ENCODE measurements at places on chromosomes 7 and 10.

DNA sequence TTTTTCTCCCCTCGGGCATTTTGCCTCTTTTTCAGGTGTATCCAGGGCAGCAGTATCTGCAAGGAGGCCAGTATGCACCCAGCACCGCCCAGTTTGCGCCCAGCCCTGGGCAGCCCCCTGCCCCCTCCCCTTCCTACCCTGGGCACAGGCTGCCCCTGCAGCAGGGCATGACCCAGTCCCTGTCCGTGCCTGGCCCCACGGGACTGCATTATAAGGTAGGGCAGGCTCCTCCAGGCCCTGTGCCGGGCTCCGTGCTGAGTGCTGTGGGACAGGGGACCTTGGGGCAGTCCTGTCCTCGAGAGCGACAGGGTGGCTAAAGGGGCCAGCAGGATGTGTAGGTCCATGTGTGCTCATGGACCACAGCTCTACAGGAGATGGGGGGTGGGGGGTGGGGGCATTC, 10.6 kb downstream of the ZMIZ2 start:
- DNase-seq: no peak

GRCh38 chr10:130739016-130739756, 572.3 kb downstream of the TCERG1L start:
- DNase-seq: no peak

DNA sequence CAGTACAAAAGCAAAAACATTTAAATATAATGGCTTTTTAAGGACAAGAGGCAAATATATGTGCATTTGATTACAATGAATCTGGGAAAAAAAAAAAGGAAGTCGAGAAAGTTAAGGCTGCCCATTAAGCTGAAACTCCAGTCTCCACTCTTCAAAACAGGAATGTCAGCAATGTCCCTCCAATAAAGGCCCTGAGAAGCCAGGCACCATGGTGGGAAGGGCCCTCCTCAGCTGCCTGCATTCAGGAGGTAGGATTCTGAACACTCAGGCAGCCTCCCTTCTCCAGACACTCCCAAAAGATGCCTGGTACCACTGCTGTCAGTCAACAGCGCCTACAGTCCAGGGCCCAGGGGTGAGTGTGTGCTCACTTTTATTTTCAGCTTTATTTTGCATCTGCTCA, 121.3 kb upstream of the MGMT start:
- no peak for DNase-seq

DNA sequence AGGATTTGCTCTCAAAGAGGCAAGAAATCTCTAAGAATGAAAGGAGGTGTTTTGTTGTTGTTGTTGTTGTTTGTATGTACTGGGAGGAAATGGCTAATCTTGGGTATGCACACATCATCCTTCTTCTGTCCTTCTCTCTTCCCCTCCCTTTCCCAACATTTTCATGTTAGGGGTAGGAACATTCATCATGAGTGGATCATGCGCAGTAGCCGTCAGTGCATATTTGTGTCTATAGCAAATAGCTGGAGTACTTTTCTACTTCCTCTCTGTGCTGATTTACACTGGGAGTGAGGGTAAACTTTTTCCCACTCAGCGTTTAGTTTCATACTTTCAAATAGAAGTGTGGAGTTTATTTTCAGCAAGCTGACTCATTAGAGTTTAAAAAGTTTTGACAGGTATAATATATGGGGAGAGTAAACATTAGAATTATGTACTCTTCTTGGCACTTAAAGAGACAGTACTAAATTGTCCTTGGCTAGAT, 80.5 kb upstream of the PRKG1 start:
- DNase-seq: no peak

GRCh38 chr7:113338071-113338696, 219.8 kb upstream of the SMIM30 start:
- DNase-seq: no peak

DNA sequence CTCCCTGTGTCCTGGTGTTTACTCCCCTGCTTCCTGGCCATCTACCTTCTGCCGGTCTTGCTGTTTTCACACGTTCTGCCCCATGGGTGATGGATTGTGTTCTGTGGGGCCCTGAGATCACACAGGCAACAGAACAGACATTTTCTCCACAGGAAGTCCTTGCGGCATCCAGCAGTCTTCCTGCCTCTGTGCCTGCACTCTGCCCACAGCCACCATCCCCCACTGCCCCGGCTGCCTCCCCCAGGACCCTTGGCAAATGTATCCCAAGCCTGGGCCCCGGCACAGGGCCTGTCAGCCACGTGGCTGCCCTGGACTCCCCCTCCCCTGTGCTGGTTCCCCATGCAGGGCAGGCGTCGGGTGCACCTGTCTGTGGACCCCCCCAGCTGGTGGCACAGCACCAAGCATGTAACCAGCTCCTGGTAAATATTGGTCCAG, 184.2 kb downstream of the WDR37 start:
- no peak for DNase-seq

- DNase-seq: no peak
Measured at GRCh38 chr10:46097576-46098317, 51.7 kb upstream of the MSMB start.

- DNase-seq: no peak
Measured at GRCh38 chr10:69901628-69902505, 100.2 kb downstream of the COL13A1 start.

DNA sequence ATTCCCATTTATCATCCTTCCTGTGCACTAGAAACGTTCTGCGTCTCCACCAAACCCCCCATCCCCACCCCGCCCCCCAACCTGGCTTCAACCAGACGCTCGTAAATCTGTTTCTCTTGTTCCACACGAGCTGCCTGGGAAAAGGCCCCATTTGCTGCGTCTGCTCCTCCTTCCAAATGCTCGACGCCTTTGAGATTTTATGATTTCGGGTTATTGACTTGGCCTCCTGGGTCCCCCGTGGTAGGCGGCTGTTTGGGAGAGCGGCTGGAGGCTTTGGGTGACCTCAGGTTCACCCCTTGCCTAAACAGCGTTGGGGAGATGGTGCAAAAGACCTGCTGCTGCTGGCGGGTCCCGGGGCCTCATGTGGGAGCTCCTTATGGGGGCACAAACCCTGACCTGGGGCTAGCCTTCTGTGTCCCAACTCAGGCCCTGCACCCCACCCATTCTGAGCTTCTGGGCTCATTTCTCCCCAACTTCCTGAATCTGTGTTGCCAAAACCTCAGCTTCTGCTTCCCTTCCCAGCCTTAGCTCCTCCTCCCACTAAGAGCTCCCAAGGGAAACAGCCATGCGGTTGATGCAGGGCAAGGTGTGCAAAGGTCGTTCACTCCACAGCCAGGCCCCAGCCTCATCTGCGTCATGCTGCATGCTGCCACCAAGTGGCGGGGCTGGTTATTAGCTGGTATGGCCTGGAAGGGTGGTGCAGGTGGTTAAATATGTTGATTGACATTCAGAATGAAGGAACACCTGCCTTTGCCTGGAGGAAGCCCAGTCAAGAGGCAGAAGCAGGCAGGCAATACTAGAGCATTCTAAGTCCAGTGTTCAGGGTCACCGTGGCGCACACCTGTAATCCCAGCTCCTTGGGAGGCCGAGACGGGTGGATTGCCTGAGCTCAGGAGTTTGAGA, 49.1 kb upstream of the ELN start:
- peak; percentile 76 for DNase-seq

GRCh38 chr7:1358376-1359050, 100.8 kb downstream of the MICALL2 start:
- DNase-seq: no peak

DNA sequence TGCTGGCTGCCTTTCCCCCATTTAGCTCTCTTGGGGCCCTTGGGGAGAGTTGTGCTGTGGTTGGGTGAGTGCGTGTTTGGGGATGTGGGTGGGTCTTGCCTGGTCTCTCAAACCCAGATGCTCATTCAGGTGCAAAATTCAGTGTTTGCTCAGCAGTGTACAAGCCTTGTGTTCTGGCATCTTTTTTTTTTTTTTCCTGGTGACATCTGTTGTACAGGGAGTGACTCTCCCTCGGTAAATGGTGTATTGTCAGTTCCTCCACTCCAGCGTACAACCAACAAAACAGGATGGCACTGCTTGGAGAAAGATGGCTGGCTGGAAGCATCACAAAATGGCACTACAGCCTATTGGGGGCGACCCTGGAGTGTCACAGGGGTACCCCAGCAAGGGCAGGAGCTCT, 75.5 kb downstream of the LRMDA start:
- no peak for DNase-seq

DNA sequence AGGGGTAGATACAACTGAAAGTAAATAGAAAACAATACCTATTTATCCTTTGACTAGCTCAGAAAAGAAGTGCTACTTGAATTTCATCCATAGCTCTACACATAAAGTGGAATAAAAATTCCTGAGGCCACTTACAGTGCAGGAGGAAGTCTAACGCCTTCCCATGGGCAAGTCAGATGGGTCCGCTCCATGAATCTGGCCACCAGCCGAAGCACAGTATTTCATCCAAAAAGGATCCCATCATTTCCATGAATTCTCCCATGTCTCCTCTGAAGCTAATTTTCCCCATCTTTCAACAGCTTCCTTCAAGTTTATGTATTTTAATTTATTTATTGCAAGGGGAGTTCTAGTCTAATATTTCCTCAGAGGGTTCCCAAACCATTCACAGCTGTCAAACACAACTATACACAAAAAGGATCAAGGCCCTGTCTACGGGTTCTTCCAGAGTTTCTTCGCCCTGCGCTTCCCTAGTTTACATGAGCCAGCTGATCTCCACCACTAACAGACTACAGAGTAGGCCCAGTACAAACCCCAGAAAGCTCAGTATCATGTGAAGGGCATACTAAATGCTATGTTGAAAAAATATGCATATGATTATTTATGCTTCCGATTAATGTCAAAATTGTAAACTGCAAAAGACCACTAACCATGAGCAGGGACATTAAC, 184.7 kb downstream of the DOCK4 start:
- DNase-seq: peak; percentile 44

DNA sequence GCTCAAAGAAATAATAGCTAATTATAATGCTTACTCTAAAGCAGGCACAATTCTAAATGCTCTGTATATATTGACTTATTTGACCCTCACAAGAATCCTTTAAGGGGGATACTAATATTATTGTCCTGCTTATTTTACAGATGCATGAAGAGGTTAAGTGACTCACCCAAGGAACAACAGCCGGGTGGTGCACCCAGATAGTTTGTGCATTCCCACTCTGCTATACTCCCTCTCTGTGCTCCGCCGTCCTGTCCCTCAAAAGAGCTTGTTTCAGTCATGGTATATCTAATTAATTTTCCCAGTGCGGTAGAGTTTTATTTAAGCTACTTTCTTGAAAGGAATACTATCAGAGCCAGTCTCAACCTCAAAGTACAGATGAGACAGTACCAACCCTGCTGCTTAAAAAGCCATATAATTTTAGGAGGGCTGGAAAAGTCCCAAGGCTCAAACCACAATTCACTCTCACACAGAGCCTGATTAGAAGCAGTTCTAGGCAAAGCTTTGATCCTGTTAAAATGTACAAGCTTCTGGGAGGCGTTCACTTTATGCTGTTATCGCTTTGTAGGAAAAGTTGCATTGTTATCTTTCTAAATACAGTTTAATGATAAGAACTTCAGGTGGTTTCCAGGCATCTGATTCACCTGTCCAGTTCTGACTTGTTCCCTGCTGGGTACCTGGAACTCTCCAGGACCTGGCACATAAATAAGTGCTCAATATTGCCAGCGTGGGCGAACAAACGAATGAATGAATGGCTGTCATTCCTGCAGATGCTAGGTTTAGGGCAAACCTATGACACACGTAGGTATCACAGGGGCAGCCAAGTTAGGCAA, 261.5 kb upstream of the KLF14 start:
- DNase-seq: no peak

DNA sequence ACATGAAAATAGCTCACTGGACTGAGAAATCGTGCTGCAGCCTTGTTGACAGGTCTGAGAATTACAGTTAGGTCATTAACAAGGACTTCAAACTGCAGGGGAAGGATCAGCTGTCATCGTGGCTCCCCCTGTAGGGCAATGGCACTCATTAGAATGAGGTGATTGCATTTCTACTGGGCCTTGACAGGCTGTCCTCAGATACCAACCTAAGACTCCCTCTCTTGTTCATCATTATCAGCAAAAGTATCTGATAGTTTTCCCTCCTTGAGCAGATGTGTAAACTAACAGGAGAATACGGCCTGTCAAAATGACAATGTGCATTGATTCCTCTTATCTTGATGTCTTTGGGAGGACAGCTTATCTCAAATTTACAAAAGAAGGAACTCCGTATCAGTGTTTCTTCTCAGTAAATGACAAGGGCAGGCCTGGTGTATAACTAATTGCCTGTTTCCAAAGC, 648.5 kb upstream of the LRRN3 start:
- DNase-seq: no peak

DNA sequence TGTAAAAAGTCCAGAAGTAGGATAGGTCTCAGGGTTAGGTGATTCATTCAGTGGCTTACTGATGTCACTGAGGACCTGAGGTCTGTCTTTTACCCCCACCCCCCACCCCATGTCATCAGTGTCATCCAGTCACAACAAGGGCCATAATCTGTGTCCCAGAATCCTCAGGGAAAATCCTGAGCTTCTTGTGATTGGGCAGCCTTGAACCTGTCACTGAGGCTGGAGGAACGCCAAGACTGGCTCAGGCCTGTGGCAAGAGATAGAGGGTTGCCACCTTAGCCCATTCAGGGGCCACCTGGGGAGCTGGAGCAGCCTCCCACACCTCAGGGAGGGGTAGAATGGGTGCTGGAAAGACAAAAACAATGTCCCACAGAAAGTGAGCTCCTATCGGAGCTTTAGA, 29.7 kb downstream of the NUB1 start:
- no peak for DNase-seq

GRCh38 chr10:47450442-47450841, 33.5 kb downstream of the ANXA8 start:
- peak; percentile 11 for DNase-seq

DNA sequence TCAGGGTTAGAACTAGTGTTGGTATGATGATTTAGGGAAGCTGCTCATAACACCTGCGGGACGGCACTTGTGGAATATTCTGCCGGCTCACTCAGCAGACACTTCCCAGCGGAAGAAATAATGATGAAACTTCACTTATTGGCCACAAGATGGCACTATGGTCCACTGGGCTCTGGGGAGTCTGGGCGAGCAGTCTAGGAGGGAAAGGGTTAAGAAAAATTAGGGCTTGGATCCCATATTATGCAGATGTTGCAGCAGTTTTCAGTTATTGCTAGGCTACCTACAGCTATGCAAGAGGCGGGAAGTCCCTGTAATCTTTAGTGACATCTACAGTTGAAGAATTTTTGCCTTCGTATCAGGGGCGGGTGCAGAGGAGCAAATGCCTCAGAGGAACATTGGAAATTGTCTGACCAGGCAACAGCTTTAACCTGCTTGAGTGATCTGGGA, 238.7 kb upstream of the PRSS58 start:
- no peak for DNase-seq

GRCh38 chr7:22758576-22758975, 31.6 kb downstream of the IL6 start:
- no peak for DNase-seq

DNA sequence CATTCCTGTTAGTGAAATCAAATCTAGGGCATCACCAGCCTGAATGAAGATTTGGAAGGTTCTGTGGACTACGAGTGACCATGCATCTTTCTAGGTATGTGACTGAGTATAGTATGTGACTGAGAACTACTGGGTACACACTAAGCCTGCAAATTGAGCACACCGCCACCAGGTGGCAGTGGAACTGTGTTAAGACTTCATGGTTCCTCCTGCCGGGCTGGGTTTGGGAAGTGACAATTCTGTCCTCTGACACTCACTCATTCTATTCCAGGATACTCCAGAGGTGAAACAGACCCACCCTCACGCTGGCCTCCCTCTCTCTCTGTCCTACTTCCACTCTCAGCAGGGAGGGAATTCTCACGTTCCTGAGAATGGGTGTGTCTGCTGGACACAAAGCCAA, 84.0 kb upstream of the TMEM248 start:
- no peak for DNase-seq

- DNase-seq: peak; percentile 41
Measured at GRCh38 chr10:95242581-95243317, 48.1 kb downstream of the PDLIM1 start.
